ENCODE measurements at places on chromosomes 1 and 21. TPM values are rescaled to one million over a fixed set of nuclear protein-coding genes. Genes with fewer than 3 reads are reported as not detected.

The GPR89B gene
- polyA plus RNA-seq: 7.1 TPM

DNA sequence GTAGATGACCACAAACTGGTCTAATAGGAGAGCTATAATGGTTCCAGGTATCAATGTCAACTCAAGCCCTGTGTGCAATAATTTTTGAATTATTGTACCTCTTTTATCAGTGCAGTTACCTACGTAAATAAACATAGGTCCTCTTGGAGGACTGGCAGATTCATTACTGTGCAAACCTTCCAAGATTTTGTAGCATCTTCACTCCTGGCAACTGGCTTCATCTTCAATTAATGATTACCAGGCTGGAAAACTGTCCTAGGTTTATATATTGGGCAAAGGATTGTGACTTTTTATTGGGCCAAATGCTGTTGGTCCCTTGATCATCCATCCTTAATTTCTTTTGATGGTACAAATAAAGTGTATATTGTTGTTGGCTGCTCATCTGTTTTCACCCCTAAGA, 35.6 kb downstream of the C4BPA start:
- DNase-seq: no peak

The CADM3 gene
- polyA plus RNA-seq: 2.9 TPM

The UBL4B gene
- not detected for polyA plus RNA-seq

The GUCA2B gene
- polyA plus RNA-seq: not detected

GRCh38 chr1:161725908-161726472, 4.6 kb downstream of the FCRLB start:
- peak; percentile 41 for DNase-seq

- no peak for DNase-seq
Observed at GRCh38 chr1:33364565-33364918, 43.6 kb upstream of the A3GALT2 start.

The KIAA1614 gene
- polyA plus RNA-seq: 5.0 TPM

- no peak for DNase-seq
Observed at GRCh38 chr1:220917101-220917500, 37.9 kb downstream of the HLX start.

DNA sequence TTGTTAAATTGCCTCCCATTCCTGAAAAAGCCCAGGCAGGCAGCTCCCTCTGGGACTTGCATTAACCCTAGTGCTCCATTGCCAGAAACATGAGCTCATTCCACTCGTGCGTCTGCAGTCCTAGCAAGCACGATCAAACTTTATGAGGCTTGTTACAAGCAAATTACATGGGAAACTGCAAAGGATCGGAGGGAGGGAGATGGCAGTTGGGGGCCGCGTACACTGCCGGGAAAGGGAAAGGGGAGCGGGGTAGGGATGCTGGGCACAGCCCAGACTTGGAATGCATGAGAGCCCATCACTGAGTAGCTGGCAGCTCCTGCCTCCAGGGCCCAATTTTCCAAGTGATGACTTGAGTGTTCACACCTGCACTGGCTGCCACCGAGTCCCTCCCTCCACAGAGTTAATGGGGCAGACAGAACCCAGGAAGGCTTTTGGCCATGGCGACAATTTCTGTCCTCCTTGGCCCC, 169.9 kb downstream of the BRINP2 start:
- DNase-seq: no peak

The CHIA gene
- not detected for polyA plus RNA-seq
